Activated CD4-positive, alpha-beta T cell treated with anti-CD3 and anti-CD28 coated beads for 36 hours (primary cell): ENCODE measurements at places on chromosomes 16 and 17. TPM values are rescaled to one million over a fixed set of nuclear protein-coding genes. Genes with fewer than 3 reads are reported as not detected.

The TNS4 gene
- 12.8 TPM for total RNA-seq

DNA sequence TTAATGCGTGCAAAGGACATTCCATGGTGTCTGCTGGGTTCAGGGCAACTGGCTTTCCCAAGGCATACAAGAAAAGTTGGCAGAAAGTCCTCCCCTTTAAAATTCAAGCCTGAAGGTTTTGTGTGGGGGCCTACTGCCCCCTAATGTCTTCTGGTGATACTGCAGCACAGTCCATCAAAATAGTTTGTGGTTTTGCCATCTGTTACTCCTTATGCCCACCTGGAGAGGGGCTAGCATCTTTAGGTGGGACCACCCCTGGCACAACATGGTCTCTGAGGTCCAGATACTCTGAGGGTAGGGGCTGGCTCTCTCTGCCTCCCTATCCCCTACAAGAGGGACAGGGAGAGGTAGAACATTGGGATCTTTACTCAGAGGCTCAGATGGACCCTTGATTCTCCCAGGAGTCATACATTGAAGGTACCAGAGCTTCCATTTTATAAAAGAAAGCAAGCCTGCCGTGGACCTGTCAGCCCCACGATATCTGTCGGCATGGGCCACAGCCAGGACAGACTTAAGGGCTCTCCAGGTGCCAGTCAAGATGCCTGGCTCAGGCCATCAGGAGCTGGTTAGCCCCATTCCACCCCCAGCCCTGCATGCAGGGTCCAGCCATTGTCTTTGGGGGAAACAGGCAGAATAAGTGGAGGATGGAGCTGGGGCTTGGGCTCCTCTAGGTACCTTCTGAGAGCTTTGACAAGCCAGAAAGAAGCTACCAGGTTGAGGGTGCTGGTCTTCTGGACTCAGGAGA lies 6.3 kb downstream of the ESRP2 start:
- peak; percentile 60 for DNase-seq

The CLEC18A gene
- 0.37 TPM for total RNA-seq

The PYDC1 gene
- not detected for total RNA-seq

GRCh38 chr17:59846394-59847165 lies 46.2 kb downstream of the TUBD1 start:
- no peak for DNase-seq
